ENCODE measurements at places on chromosomes 11 and 22.

GRCh38 chr11:78933350-78933749 lies 358.7 kb upstream of the NARS2 start:
- DNase-seq, result no peak

GRCh38 chr11:102241026-102241425 lies 76.3 kb upstream of the BIRC3 start:
- DNase-seq, result no peak

DNA sequence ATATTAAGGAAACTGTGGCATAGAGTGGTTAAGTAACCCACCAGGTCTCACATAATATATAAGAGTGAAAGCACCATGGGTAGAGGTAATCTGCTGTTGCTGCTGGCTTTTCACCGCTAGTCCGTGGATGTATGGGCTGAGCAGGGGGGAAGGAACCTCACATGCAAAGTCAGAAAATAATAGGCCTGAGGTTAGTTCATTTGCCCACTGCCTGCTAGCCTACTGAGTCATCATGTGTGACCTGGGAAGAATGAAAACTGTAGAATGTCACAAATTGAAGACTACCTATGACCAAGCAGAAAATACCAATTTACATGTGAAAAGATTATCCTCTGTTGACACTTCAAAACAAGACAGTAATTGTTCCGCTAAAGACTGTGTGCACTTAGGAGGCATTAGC lies 560.1 kb upstream of the FAT3 start:
- DNase-seq, result no peak

GRCh38 chr11:34680918-34681586 lies 60.2 kb downstream of the EHF start:
- no peak for DNase-seq

DNA sequence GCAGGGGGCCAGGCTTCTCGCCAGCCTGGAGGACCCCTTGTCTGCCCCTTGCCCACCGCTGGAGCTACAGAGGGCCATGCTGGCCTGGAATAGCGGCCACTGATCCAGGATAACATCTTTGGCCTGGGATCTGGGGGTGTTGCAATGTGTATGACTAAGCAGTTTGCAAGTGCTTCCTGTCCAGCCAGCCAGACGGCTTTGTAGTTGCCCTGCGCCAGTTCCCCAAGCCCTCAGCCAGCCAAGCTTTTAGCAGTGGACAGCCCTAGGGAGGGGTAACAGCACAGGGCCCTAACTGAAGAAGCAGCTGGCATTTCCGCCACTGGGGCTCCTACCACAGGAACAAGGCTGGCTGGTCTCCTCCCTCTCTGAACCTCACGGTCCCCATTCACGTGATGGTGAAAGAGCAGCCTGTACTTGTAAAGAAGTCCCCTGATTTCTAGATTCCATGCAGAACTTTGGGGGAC lies 32.1 kb downstream of the UQCR10 start:
- no peak for DNase-seq

GRCh38 chr11:85991508-85991907 lies 77.4 kb downstream of the PICALM start:
- no peak for DNase-seq

DNA sequence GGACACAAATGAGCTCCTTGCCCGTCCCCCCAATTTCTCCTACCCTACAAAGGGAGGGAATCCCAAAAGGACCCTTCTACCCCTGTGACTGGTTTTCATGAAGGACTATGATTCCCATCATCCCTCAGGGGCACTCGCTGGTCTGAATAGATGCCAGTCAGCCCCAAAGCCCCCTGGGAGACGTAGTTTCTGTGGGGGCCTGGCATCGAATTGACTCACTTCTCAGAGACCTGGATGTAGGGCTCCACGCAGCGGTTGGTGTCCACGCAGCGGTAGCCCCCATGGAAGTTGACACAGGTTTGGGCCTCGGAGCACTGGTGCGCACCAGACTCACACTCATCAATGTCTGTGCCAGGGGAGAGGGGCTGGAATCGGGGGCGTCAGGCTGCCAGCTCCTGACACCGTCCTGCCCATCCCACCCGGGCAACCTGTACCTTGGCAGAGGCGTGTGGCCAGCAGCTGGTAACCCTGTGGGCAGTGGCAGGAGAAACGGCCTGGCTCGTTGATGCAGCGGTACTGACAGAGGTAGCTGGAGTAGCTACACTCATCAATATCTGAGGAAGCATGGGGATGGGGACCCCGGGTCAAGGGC lies 4.4 kb downstream of the EFEMP2 start:
- no peak for DNase-seq

DNA sequence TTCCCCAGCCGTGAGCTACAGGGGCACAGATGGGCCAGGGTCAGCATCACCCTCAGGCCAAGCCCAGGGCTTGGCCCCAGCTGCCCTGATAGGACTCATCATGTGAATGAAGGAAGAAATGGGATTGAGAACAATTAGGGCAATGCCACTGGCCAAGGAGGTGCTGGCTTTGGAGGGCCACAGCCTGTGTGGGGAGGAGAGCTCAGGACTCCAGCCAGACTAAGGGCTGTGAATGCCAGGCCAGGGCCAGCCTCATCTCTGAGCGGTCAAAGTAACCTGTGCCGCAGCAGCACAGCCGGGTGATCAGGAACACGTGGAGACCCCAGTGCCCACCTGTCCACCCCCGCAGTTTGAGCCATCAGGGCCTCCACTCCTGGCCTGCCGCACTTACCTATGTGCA lies 10.1 kb downstream of the CHID1 start:
- no peak for DNase-seq

GRCh38 chr22:41030891-41031290 lies 61.5 kb upstream of the EP300 start:
- no peak for DNase-seq

- peak; percentile 79 for DNase-seq
Observed at GRCh38 chr22:46842606-46843005, 80.2 kb downstream of the TBC1D22A start.

DNA sequence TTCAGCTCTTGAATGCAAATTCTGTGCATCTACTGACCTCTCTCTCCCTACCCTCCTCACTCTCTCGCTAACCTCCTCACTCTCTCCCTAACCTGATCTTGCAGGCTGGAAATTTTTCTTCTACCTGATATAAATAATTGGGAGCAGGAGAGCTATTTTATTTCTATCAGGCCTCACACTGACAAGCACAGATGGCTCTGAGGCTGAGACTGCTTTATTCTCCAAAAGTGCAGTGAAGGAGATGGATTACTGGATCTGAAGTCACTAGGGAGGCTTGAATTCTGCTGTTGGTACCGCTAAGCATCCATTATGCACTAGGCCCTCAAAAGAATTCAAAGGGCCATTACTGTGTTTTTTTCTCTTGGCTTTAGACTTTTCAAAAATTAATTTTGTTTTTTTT lies 19.4 kb upstream of the LDHA start:
- no peak for DNase-seq

DNA sequence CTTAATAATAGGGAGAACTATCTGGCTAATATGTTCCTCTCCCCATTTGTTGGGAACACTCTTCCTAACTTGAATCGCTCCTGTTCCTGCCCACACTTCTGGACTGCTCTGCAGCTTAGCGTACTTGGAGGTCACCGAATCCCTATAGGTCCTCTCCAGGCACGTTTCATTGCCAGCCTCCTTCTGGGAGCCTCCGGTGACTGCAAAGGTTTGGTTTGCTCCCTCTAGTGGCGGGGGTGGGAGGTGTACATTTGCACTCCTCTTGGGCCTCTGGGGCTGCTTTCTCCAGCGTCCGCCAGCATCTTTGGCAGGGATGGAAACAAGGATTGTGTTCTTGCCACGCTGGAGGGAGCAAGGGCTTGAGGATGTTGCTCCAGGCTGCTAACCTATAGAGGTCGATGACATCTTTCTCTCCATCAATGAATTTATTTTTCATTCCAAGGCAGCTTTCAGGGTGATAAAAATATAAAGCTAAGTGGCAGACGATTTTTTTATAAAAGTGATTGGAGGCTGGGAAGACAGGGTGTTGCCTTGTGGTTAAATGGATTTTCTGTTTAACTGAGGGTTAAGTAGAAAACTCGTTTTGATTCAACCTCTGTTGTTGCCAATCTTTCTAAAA lies 48.7 kb downstream of the TSPAN18 start:
- DNase-seq, result peak; percentile 4

GRCh38 chr22:22813126-22814075 lies 74.2 kb upstream of the IGLL5 start:
- no peak for DNase-seq

DNA sequence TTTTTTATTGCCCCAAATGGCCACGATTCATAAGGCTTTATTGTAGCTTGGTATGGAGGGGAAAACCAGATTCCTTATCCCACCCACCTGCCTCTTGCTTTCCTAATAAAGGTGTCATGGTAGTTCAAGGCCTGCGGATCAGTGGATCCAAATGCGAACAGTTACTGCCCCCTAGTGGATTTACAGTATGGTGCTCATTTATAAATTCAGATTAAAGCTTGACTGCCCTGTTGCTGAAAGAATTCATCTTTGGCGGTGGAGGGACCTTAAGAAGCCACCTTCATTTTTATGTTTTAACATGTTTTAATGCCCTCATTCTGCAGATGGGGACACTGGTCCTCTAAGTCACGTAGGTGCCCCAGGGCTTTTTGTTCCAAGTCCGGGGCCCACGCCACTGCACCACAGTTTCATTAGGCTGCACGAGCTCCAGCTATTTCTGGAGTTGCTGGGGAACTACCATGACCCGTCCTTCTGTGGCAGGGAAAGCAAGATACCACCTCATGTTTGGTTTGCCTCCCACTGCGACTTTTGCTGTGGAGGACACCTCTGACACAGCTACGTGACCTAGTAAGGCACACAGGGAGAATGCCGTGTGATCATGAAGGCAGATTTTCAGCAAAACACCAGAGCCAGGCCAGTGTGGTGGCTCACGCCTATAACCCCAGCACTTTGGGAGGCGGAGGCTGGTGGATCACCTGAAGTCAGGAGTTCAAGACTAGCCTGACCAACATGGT lies 15.6 kb upstream of the INCENP start:
- DNase-seq, result no peak

DNA sequence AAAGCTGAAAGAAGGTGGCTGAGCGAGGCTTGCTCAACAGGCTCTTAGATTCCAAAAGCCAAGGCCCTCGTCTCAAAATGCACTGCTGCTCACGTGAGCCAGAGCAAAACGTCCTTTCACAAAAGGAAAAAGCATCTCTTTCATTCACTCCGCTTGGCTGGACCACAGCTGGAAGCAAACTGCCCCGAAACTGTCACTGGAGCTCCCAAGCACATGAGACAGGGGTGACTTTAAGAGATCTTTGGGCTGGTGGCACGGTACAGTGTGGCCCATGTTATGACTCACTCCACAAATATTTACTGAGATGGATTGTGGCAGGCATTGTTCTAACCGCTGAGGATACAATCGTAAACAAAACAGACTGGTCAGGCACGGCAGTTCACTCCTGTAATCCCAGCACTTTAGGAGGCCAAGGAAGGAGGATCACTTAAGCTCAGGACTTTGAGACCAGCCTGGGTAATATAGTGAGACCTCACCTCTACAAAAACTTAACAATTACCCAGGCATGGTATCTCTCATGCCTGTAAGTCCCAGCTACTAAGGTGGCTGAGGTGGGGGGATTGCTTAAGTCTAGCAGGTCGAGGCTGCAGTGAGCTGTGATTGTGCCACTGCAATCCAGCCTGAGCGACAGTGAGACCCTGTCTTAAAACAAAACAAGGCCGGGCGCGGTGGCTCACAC lies 3.6 kb downstream of the PLA2G6 start:
- DNase-seq, result no peak

DNA sequence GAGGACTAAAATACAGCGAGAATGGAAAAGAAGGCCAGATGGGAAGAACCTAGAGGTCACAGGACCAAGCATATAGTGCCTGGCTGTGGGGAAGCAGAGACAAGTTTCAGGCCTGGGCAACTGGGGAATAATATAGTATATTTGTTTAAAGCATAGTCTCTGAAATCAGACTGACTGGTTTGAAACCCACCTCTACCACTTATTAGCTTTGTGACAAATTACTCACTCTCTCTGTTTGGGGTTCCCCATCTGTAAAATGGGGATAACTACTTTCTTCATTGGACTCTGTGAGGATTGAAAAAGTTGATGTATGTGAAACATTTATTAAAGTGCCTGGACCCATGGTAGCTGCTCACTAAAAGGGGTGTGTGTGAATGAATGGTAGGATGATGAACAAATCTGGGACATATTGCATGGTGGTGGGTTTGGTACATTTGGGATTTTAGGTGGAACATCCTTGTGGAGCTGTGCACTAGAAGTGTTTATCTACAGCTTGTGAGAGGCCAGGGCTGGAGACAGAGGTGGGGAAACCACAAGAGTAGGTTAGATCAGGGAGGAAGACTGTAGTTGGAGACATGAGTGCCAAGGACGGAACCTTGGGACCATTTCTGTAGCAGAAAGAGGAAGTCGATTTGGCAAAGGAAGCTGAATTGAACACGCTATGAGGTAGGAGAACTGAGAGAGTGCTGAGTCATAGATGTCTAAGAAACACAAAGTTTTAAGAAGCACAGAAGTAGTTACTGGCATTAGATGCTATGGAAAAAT lies 52.6 kb downstream of the SWAP70 start:
- no peak for DNase-seq

DNA sequence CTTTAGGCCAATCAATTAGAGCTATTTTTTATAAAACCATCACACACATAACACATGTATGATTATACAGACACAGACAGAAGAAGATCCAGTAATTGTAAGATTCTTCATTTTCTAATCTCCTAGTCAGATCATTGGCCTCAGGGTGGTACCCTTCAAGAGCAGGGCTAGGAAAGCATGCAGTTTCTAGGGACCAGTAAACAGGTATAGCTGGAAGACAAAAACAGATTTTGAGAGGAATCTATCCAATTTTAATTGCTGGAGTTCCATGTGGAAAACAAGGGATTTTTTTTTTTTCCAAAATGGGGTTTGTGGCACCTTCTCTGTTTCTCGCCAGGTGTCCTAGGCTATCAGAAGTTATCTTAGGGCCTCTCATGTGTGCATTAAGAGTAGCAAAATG lies 29.6 kb downstream of the METTL15 start:
- DNase-seq, result no peak

- DNase-seq, result no peak
Observed at GRCh38 chr22:46150655-46151477, 540 bp downstream of the PPARA start.

DNA sequence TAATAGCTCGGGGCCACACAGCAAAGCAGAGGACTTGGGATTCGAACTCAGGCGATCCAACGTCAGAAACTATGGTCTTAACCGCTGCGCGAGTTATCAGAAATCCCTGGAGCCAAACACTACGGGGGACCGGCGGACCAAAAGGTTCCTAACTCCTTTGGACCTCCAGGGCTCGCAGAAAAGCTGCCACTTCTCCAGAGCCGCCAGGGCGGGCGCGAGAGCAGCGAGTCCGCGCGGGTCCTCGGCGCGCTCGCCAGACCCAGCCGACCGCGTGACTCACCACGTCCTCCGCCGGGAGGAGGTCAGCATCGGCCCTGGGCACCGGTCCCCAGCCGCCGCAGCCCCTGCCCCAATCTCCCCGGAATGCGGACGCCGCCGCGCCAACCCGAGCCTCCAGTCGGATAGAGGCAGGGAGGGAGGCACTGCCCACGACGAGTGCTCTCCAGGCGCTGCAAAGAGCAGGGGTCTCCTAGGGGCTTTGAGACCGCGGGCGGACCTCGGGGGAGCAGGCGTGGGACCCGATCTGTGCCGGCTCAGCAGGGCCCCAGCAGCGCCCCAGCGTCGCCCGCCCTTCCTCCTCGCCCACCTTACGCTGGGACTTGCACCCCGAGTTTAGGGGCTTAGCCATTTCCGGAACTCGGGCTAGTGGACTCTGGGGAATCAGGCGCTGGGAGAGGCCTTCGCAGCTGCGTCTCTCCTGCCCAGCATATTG lies 6.2 kb upstream of the ALX4 start:
- DNase-seq, result no peak

GRCh38 chr11:103338621-103339484 lies 229.6 kb downstream of the DYNC2H1 start:
- no peak for DNase-seq
